Stimulated activated CD4-positive, alpha-beta T cell treated with anti-CD3 and anti-CD28 coated beads, Interleukin-1b, Interleukin-23, amount 100 ng/mL, for 48 hours (primary cell): ENCODE measurements at places on chromosomes 16 and 17.
A peak's percentile ranks its signal among the peaks of the same experiment; 100 is the strongest.

DNA sequence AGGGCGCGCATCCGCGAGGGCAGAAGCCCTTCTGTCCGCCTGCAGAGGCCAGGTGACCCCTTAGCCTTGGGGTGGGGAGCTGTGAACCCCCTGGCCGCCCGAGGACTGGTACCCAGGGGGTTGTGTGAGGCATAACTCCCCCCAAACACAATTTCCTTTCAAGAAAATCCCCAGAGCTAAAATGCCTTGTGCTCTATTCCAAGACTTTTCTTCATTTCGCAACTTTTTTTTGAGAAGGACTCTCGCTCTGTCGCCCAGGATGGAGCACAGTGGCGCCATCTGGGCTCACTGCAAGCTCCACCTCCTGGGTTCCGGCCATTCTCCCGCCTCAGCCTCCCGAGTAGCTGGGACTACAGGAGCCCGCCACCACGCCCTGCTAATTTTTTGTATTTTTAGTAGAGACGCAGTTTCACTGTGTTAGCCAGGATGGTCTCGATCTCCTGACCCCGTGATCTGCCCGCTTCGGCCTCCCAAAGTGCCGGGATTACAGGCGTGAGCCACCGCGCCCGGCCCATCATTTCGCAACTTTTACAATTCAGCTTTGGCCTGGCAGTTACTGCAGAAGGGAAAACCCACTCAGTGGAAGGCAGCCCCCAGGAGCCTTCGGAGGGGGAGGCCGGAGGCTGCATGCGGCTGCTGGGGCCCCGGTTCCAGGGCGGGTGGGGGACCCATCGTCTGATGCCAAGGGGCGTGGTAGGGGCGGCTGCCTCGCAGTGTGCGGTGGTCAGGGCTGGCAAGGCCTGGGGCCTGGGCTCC, 963 bp upstream of the APRT start:
- DNase-seq, result peak; percentile 47

GRCh38 chr17:40364906-40365305, 369 bp upstream of the GJD3 start:
- no peak for DNase-seq

DNA sequence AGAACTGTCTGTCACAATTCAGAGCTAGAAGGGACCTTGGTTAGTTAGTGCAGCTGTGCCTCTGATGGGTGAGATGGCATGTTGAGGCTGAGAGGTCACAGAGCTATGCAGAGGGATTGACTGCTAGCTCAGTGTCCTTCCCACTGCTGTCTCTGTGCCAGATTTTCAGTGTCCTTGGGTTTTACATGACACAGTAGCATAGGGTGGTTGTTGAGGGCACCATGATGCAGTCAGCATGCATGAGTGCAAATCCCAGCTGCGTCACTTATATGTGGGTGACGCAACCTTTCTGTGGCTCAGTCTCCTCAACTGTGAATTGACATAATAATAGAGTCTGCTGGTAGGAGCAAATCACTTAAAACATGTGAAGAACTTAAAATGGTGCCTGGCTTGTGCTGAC, 2.7 kb downstream of the MT1A start:
- no peak for DNase-seq

DNA sequence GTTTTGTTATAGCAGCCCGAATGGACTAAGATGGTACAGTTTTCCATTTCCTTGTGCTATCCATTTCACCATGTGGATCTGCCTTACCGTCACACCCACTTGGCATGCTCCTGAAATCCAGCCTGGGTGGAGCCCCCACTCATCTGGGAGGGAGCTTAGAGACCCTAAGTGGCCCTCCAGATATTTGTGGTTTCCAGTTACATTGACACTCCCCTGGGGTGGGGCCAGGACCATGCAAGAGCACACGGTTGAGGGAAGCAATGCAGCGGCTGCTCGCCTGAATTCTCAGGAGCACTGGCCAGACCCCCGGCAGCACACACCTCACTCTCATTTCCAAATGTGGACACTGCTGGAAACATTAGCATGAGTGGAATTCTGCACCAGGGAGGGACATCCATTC, 231.1 kb downstream of the UTP18 start:
- no peak for DNase-seq

- DNase-seq, result no peak
Measured at GRCh38 chr16:2611499-2611862, 70.8 kb upstream of the KCTD5 start.

DNA sequence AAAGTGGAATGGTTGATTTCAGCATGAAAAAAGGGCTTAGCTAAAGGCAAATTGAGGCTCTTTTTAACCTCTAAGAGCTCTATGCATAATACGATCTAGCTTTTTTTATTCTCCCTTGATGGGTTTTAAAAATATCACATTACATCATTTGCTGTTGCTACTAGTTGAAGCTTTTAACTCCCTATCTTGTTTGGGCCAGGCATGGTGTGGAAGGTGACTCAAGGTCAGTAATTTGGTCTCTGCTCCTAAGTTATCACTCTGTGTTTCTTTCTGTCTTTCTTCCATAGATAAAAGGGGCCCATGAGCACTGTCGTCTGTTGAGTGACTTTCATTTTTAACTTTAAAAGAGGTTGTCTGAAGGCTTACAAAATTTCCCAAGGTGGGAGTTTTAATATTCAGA, 58.1 kb upstream of the GOT2 start:
- DNase-seq, result no peak

GRCh38 chr16:3465911-3466584, 22.6 kb downstream of the NAA60 start:
- DNase-seq, result no peak

DNA sequence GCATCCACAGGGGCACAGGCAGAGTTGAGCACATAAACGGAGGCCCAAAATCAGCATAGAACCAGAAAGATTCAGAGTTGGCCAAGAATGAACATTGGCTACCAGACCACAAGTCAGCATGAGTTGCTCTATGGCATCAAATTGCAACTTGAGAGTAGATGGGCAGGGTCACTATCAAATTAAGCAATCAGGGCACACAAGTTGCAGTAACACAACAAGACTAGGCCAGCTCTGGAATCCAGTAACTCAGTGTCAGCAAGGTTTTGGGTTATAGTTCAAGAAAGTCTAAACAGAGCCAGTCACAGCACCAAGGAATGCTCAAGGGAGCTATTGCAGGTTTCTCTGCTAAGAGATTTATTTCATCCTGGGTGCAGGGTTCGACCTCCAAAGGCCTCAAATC, 12.9 kb downstream of the G6PC1 start:
- no peak for DNase-seq

- DNase-seq, result no peak
Measured at GRCh38 chr16:23544436-23544835, 12.7 kb downstream of the EARS2 start.

- DNase-seq, result no peak
Measured at GRCh38 chr16:1184156-1184868, 31.4 kb downstream of the CACNA1H start.

- no peak for DNase-seq
Measured at GRCh38 chr17:78269955-78270381, 38.5 kb downstream of the TMEM235 start.

DNA sequence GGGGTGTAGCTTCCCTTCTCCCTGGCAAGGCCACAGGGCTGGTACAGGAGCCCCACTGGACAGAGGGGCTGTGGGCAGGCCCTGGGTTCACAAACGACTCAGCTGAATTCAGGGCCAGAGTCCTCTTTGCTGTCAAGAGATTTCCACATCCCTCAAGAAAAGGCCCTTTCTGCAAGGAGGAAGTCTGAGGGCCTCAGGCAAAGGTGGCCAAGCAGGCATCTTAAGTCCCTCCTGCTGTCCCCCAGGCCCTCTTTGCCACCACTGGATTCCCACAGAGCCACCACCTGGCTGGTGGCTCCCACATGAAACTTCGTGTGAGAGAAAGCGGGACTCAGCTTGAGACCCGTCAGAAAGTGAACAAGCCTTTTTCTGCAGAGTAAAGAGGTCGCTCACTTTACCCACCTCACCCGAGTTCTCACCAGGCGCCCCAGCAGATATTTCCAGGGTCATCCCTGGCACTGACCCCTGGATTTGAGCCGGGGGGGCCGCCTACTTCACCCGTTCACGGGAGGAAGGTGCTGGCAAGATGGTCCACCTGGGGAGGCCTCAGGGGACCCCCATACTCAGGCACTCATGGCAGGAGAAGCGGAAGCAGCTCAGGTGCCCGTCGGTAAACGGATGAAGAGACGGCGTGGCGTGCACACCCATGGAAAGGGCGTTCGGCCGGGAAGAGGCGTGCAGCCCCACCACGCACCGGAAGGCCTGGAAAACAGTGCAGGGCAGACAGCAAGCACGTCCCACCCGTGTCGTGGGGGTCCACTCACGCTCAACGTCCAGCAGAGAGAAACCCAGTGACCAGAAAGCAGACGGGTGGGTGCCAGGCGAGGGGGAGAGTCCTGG, 3.6 kb downstream of the RNF166 start:
- no peak for DNase-seq

- no peak for DNase-seq
Measured at GRCh38 chr16:58789351-58789750, 55.2 kb upstream of the GOT2 start.

DNA sequence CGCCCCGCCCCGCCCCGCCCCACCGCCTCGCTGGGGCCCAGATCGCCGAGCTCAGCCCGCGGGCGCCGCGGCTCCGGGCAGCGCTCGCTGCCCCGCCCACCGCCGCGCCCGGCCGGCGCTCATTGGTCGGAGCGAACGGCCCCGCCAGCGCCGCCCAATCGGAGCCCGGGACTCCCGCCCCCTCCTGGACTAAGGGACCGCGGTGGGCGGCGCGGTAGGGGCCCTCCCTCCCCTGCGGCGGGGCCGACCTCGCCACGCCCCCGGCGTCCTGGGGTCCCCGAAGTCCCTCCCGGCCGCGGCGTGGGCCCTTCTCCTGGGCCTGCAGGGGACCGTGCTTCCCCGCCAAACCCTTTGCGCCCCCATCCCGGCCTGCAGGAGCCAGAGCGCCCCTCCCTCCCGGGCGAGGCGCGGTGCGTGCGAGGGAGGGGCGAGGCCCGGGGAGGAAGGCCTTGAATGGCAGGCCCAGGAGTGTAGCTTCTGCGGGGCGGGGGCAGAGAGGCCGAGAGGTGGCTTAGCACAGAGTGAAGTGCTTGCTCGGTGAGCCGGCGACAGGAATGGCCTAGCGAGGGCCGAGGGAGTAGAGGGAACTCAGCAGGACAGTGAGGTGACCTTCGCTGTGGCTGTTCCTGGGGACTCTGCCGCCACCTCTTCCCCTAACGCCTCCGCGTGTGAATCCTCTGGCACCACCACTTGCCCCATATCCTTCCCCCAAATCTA, at the start of gene CAMKK1:
Gene CAMKK1, minus strand, starts transcription at position 51 of the 717 bp plus-strand sequence. CDS start 7,366 bp downstream, outside the sequence.
- DNase-seq, result peak; percentile 87

- DNase-seq, result no peak
Measured at GRCh38 chr16:77386831-77387814, 47.7 kb downstream of the ADAMTS18 start.

DNA sequence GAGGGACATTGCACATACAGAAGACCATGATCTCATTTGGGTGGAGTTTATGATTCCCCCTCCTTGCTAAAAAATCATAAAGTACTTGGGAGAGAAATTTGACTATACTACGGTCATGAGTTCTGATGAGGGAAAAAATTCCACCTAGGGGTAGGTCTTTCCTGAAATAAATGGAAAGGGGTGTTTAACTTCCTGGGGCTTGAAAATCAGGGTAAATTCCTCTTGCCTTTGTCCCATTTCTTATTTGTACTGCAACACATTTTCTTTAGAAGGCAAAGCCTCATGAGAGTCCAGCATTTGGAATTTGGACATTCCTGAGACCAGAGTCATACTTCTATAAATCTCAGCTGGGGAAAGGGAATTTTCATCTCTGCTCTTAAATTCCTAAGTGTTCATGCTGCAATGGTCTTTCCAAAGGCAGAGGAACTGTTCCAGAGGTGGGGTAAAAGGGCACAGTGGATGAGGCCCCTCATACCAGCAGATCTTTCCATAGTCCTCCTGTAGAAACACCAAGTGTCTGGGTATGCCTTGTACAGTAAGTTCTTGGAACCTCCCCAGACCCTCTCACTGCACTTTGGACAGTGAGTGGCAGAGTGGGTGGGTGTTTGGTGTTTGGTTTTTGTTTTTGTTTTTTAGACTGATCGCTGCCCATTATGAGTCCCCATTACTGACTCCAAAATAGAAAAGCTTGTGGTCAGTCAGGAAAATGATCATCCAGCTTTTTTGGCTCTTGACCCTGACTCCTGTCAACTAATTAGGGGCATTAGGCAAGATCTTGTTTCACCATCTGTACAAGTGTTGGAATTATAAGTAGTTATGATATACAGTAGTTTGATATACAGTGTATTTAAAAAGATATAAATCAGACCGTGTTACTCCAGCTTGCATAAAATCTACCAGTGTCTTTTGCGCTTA, 6.0 kb downstream of the LYRM1 start:
- no peak for DNase-seq

DNA sequence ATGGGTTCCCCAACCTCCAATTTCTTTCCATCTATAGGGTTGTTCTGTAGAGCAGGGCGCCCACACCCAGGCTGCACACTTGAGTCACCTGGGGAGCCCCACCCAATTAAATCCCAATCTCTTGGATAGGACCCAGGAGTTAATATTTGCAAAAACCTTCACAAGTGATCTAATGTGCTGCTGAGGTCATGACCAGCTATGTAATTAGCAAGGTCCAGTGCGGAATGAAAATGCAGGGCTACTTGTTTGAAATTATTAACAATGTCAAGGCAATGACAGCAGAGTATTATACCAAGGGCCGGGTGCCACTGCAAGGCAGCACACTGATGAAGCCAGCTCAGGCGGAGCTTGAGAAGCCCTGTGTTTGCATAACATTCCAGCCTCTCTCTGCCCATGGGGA, 302.7 kb downstream of the MAF start:
- DNase-seq, result no peak

DNA sequence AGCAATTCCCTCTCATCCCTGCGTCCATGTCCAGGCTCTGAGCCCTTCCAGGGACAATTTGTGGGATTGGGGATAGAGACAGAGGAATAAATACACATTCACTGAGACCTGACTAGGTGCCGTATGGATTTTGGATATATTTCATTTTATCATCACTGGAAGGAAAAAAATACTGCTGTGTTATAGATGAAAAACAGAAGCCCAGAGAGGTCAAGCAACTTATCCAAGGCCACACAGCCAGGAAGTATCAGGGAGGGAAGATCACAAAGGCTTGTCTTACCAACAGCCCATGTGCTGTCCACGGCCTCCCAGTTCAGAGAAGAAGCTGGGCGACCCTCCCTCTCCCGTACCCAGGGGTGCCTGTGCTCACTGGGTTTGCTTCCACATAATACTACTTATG, 6.1 kb upstream of the HAP1 start:
- DNase-seq, result no peak

DNA sequence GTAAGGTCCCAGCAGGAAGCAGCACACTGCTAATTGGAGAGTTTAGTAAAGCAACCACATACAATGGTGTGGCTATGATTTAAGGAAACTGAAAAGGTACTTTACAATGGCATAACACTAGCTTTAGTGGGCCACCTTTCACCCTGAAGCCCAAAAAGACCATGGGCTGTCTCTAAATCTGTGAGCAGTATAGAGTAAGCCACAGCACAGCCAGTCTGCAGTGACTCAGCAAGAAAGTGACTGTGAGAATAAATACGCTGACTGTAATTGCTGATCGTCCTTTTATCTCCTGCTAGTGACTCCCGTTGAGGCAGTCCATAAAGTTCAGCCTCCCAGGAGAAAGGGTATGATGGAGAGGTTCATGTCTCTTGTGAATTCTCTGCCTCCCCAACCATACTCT, 679.8 kb upstream of the KIF2B start:
- no peak for DNase-seq

- DNase-seq, result no peak
Measured at GRCh38 chr17:49339354-49339753, 22.7 kb downstream of the ZNF652 start.

GRCh38 chr17:36089888-36090836, at the start of gene CCL3:
Gene CCL3 (minus strand): TSS chr17:36090143. CDS start chr17:36090058, 85 bp downstream.
- DNase-seq, result peak; percentile 62

- DNase-seq, result no peak
Measured at GRCh38 chr17:21077281-21077680, 34.5 kb upstream of the USP22 start.

GRCh38 chr16:11183035-11183812, 72.8 kb downstream of the SOCS1 start:
- no peak for DNase-seq
